Neural cell (in vitro differentiated cells): ENCODE measurements at places on chromosomes 6 and 20. TPM values are rescaled to one million over a fixed set of nuclear protein-coding genes. Genes with fewer than 3 reads are reported as not detected.

Gene TCF15
- 0.24 TPM in 1 of 2 replicates, not detected in the other for polyA plus RNA-seq

Gene CCDC167
- 207 and 220 TPM in 2 replicates for polyA plus RNA-seq

Gene ULBP3
- 2.2 and 2.8 TPM in 2 replicates for polyA plus RNA-seq

Gene ZNF311
- 4.6 and 4.7 TPM in 2 replicates for polyA plus RNA-seq
